CD4-positive, CD25-positive, alpha-beta regulatory T cell (primary cell): ENCODE measurements at places on chromosomes 16 and 17. TPM values are rescaled to one million over a fixed set of nuclear protein-coding genes. Genes with fewer than 3 reads are reported as not detected.

CHRNE gene
- total RNA-seq, result 3.8 TPM

DNA sequence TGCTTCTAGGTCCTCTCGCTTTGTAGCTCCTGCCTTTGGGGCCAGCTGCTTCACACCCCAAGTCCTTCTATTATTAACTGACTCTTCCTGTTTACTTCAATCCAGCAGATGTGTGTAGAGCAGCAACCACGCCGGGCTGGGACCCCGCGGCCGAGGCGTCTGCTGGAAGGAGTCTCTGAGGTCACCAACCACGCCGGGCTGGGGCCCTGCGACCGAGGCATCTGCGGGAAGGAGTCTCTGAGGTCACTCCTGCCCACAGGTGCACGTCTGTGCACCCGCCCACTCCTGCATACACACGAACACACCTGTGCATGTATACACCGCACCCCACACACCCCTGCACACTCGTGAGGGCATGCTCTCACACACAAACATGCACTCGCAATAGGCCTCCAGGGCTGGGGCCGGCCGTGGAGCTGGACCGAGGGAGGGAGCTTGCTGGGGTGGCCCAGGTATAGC lies 7.8 kb upstream of the TEX19 start:
- no peaks in the 10 kb centered on the region for H3K36me3 ChIP-seq
- no peak for DNase-seq
- no peak overlapping the region for H3K27ac ChIP-seq
- peaks cover 8% of the 10 kb centered on the region for H3K4me1 ChIP-seq
- H3K4me3 ChIP-seq, result no peak overlapping the region

DNA sequence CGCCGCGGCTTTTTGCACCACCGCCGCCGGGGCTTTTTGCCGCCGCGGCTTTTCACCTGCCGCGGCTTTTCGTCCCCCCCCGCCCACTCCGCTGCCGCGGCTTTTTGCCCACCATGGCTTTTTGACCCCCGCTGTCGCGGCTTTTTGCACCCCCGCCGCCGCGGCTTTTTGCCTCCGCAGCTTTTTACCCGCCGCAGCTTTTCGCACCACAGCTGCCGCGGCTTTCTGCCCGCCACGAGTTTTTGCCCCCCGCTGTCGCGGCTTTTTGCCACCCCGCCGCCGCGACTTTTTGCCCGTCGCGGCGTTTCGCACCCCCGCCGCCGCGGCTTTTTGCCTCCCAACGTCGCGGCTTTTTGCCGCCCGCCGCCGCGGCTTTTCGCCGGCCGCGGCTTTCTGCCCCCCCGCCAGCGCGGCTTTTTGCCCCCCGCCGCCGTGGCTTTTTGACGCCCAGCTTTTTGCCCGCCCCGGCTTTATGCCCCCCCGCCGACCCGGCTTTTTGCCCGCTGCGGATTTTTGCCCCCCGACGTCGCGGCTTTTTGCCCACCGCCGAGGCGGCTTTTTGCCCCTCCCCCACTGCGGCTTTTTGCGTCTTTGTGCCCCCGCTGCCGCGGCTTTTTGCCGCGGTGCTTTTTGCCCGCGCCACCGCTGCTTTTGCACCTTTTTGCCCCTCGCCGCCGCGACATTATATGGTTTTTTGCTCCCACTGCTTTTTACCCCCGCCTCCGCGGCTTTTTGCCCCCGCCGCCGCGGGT lies 1343.6 kb downstream of the TP53TG3F start:
- no peaks in the 10 kb centered on the region for H3K27me3 ChIP-seq
- no peaks in the 10 kb centered on the region for H3K36me3 ChIP-seq
- no peak for DNase-seq
- no peak overlapping the region for H3K4me3 ChIP-seq
- H3K27ac ChIP-seq, result no peak overlapping the region

DNA sequence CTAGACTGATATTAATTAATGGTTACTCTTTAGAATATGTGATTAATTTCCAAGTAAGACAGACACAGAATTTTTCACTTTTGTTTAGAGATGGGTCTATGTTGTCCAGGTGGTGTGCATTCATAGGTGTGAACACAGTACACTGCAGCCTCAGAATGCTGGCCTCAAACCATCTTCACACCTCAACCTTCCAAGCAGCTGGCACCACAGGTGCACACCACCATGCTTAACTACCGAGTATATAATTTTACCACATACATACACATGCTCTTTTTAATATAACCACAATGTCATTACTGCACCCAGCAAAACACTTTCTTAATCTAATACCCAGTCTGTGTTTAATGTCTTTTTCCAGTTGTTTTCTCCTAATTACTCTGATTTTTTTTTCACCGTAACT lies 23.9 kb downstream of the N4BP1 start:
- H3K36me3 ChIP-seq, result peaks cover 10% of the 10 kb centered on the region
- H3K27ac ChIP-seq, result no peak overlapping the region
- peak overlapping the region; percentile 19 for H3K4me3 ChIP-seq
- H3K27me3 ChIP-seq, result no peaks in the 10 kb centered on the region
- no peaks in the 10 kb centered on the region for H3K4me1 ChIP-seq

TBX2 gene
- not detected for total RNA-seq

DNA sequence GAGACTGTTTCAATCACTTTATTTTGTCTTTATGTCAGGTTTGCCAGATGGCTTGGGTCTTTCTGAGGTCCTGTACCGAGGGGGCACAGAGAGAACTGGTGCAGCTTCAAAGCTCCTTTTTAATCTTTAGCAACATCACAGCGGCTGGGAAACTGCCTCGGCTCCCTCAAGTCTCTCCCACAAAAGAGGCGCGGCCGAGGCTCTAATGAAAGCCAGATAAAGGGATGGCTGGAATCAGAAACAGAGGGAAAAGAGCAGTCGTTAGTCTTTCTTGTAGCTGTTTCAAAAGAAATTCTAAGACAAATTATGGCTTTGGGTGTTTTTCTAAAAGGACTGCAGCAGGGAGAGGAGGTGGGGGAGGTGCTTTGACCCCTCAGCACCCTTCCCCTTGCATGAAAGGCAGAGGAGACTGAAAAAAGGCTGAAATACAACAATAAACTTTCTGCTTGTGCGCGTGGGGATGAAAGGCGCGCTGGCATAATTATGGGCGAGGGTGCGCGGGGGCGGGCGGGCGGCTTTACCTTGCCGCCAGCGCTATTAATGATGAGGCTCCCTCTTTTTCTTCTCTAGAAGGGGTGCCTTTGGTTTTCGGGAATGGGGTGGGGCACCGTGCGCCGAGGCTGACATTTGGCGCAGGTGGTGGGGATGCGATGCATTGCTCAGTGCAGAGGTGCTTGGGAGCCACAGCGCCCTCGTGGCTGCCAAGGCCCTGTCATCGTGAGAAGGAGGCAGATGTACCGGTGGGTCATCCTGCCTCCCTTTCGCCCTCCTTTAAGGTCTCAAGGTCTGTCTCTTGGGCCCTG lies 22.3 kb upstream of the BRD7 start:
- H3K36me3 ChIP-seq, result no peaks in the 10 kb centered on the region
- H3K4me3 ChIP-seq, result no peak overlapping the region
- no peaks in the 10 kb centered on the region for H3K27me3 ChIP-seq
- no peak overlapping the region for H3K27ac ChIP-seq
- DNase-seq, result no peak

DNA sequence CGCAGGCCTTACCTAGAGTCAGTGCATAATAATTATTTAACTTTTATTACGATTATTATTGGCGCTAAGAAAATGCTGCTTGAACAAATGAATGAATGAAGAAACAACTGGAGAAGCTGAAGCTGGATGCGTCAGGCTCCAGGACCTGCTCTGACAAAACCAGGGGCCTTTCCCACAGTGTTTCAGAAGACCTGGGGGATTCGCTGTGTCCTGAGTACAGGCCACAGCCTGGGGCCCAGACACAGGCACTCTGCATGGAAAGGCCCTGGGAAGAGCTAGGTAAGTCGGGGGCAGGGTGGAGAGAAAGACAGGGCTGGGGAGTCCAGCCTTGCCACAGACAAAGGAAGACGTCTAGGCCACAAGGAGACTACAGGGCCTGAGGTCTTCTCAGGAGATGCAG lies 226.1 kb downstream of the ZNF423 start:
- H3K27ac ChIP-seq, result no peak overlapping the region
- H3K4me3 ChIP-seq, result no peak overlapping the region
- no peaks in the 10 kb centered on the region for H3K4me1 ChIP-seq

- H3K4me1 ChIP-seq, result no peaks in the 10 kb centered on the region
- H3K27me3 ChIP-seq, result no peaks in the 10 kb centered on the region
- no peaks in the 10 kb centered on the region for H3K36me3 ChIP-seq
- H3K4me3 ChIP-seq, result no peak overlapping the region
- no peak overlapping the region for H3K27ac ChIP-seq
- DNase-seq, result peak; percentile 26
Measured at GRCh38 chr16:85428168-85428898, 184.8 kb upstream of the GSE1 start.

RASD1 gene
- 0.72 TPM for total RNA-seq

SHISA9 gene
- not detected for total RNA-seq

DNA sequence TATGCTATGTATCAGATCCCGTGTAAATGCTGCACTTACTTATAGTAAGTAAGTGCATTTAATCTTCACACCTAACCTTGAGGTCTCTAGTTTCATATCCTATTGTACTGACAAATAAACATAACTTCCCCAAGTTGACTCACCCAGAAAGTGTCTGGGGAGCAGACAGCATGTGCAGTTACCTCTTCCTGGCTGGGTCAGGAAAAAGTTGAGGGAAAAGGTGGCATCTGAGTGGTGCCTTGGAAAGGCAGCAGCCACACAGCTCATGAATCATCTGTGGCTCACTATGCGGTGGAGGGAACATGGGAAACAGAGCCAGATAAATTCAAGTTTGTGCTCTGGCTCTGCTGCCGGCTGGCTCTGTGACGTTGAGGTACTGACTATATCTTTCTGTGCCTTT lies 382.0 kb upstream of the DYNLRB2 start:
- DNase-seq, result no peak
- H3K4me3 ChIP-seq, result no peak overlapping the region
- no peaks in the 10 kb centered on the region for H3K4me1 ChIP-seq
- H3K36me3 ChIP-seq, result no peaks in the 10 kb centered on the region
- H3K27ac ChIP-seq, result no peak overlapping the region

DNA sequence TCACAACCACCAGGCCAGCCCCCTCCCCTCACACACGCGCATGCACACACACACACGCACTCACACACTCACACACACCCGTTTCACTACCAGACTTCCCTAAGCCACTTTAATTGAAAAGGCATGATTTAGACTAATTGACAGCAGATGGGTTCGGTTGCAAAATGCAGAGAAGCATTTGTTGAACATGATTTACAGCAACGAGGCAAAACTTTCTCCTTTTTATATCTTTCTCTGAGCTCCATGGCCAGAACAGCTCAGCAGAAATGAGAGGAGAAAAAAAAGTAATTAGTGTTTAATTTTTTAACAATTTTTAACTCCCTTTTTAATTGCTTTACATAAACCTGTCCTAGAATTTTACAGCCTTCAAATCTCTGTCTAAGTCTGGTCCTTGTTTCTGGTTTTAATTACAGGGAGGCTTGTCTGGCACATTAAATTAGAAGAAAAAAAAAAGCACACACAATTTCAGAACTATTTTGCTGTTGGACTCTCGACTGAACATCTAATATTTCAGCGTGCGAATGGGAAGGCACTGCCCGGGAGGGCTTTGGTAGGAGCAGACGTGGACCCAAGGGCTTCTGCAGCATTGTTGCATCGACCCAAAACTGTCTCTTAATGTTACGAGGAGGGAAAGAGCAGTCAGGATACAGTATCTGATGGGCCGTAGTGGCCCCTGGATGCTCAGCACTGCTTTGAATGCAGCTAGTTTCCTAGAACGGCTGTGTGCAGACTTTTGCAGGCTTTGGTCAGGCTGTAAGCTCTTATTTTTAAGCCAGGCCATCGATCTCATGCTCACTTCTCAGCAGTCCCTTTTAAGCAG lies 255.9 kb downstream of the SOX9 start:
- no peaks in the 10 kb centered on the region for H3K36me3 ChIP-seq
- H3K4me3 ChIP-seq, result no peak overlapping the region
- H3K27me3 ChIP-seq, result no peaks in the 10 kb centered on the region
- DNase-seq, result no peak

GRCh38 chr16:69930117-69930776 lies 20.9 kb upstream of the CLEC18A start:
- no peak overlapping the region for H3K27ac ChIP-seq
- no peak overlapping the region for H3K4me3 ChIP-seq
- no peak for DNase-seq
- no peaks in the 10 kb centered on the region for H3K27me3 ChIP-seq
- H3K4me1 ChIP-seq, result no peaks in the 10 kb centered on the region

GRCh38 chr17:66782851-66783250 lies 52.1 kb upstream of the CACNG5 start:
- no peaks in the 10 kb centered on the region for H3K4me1 ChIP-seq
- no peak for DNase-seq
- H3K4me3 ChIP-seq, result no peak overlapping the region
- no peak overlapping the region for H3K27ac ChIP-seq
- H3K36me3 ChIP-seq, result peaks cover 16% of the 10 kb centered on the region
